Stimulated activated CD4-positive, alpha-beta T cell treated with anti-CD3 and anti-CD28 coated beads, Interleukin-1b, Interleukin-23, amount 100 ng/mL, for 1 hour (primary cell): ENCODE measurements at places on chromosomes 6 and 20.

GRCh38 chr6:105920071-105920470 lies 166.1 kb upstream of the PRDM1 start:
- DNase-seq, result no peak

GRCh38 chr6:18503206-18503592 lies 116.0 kb downstream of the RNF144B start:
- DNase-seq, result no peak

DNA sequence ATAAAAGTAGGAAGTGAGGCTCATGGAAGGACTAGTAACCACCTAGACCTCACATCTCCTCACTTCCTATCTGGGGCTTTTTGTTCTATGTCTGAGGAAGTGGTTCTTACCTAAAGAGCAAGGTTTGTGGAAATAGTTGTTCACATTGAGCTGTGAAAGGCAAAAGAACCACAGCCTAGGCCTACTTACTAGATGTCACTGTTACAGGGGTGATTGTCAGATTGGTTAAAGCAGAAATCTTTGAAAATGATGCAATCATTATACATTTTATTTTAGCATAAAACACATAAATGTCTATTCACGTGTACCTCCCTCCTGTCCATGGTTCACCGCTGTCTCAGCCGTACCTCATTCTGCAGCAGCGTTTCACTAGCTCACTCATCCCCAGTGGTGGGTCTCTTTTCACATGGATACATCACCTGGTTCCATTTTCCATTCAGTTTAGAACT lies 268.8 kb downstream of the TMEM242 start:
- no peak for DNase-seq

DNA sequence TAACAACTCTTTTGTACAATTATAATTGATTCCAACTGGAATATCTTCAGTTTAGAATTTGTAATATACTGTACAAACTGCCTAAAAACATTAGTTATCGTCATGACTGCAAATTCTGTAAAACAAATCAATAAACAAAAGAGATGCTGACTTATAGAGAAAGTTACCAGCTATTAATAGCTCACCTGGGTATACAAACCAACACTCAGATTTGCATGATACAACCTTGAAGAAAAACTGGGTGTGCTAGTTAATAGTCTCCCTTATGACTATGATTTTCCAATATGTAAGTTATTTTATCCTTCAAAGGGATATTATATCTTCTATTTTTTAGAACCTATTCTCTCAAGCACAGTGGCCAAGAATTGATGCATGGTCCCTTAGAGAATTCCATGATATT lies 698.5 kb downstream of the FRK start:
- no peak for DNase-seq

- no peak for DNase-seq
Observed at GRCh38 chr6:11288065-11288464, 55.6 kb upstream of the NEDD9 start.

GRCh38 chr20:43516251-43516824 lies 8.8 kb downstream of the L3MBTL1 start:
- DNase-seq, result no peak
